ENCODE measurements at places on chromosomes 11 and 22.

GRCh38 chr11:126375726-126376125 lies 20.2 kb downstream of the ST3GAL4 start:
- no peak for DNase-seq

- peak; percentile 50 for DNase-seq
Measured at GRCh38 chr22:38843201-38843656, 599 bp downstream of the NPTXR start.

GRCh38 chr11:107590460-107591377 lies at the start of gene ELMOD1:
Gene ELMOD1, plus strand, starts transcription at chr11:107591147. Its CDS starts 27,043 bp downstream, at chr11:107618190.
- DNase-seq: peak; percentile 72

DNA sequence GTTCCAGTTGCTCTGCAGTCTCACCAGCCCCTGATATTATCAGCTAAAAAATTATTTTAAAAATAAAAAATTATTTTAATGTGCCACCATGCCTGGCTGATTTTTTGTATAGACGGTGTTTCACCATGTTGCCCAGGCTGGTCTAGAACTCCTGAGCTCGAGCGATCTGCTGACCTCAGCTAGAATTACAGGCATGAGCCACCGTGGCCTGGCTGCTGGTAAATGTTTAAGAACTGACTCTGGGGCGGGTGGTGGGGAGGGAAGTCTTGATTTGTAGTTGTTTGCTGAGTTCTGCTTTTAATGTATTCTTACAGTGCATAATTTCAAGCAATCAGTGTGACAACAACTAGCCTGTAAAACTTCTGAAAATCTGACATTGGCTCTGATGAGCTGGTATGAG lies 120.9 kb upstream of the PLET1 start:
- no peak for DNase-seq

DNA sequence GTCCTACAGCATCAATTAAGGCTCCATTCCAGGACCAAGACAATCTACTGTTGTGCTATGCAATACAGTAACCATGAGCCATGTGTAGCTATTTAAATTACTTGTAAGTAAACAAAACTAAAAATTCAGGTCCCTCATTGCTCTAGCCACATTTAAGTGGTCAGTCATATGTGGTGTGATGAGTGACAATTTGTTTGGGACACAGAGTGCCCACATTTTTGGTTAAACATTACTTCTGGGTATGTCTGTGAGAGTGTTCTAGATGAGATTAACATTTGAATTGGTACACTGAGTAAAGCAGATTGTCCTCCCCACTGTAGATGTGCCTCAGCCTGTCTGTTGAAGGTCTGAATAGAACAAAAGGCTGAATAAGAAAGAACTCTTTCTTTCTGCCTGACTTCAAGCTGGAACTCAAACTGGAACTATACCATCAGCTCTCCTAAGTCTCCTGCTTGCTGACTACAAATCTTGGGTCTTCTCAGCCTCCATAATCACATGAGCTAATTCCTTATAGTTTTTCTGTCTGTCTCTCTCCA lies 15.8 kb downstream of the KBTBD3 start:
- DNase-seq: no peak

- no peak for DNase-seq
Measured at GRCh38 chr11:45470794-45471167, 184.6 kb upstream of the SYT13 start.

GRCh38 chr11:77438487-77438886 lies 35.4 kb downstream of the PAK1 start:
- no peak for DNase-seq

All from mesothelial cell of epicardium (in vitro differentiated cells).